ENCODE measurements at places on chromosomes 2 and 18. TPM values are rescaled to one million over a fixed set of nuclear protein-coding genes. Genes with fewer than 3 reads are reported as not detected.

GRCh38 chr2:104429639-104430358, 424.1 kb upstream of the POU3F3 start:
- H3K36me3 ChIP-seq, result no peaks in the 10 kb centered on the region
- H3K27ac ChIP-seq, result no peak overlapping the region
- H3K27me3 ChIP-seq, result no peaks in the 10 kb centered on the region
- DNase-seq, result no peak

DNA sequence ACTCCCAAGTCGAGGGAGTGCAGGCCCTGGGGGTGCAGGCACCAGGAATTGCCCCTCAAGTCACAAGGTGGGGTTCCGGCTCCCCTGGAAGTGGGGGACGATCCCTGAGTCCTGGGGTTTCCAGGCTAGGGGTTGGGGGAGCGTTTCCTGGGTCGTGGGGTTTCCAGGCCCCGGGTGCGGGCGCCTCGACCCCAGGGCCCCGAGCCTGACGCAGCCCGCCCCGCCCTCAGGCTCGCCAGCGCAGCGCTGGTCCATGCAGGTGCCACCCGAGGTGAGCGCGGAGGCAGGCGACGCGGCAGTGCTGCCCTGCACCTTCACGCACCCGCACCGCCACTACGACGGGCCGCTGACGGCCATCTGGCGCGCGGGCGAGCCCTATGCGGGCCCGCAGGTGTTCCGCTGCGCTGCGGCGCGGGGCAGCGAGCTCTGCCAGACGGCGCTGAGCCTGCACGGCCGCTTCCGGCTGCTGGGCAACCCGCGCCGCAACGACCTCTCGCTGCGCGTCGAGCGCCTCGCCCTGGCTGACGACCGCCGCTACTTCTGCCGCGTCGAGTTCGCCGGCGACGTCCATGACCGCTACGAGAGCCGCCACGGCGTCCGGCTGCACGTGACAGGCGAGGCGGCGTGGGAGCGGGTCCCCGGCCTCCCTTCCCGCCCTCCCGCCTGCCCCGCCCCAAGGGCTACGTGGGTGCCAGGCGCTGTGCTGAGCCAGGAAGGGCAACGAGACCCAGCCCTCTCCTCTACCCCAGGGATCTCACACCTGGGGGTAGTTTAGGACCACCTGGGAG, 12.0 kb downstream of the SIGLEC15 start:
- H3K4me1 ChIP-seq, result peaks cover 10% of the 10 kb centered on the region
- peak overlapping the region; percentile 73 for H3K4me3 ChIP-seq
- H3K36me3 ChIP-seq, result no peaks in the 10 kb centered on the region
- H3K27ac ChIP-seq, result no peak overlapping the region
- no peaks in the 10 kb centered on the region for H3K27me3 ChIP-seq

DNA sequence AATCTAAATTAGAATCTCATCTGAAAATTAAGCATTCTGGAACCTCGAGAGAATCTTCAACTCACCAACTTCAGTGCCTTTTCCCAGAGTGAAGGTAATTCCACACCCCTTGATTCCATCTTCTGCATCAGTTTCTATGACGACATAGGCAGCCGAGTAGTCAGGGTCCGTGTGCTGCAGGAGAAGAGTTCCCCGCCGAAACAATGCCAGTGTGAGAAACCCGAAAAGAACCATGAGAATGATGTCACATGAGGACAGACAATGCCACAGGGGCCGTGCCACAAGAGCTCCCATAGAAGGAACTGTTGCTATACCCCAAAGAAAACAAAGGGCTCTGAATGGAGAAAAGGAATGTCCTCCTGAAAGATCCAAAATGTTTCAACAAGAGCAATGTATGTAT, 6.0 kb downstream of the ENOSF1 start:
- no peaks in the 10 kb centered on the region for H3K4me1 ChIP-seq
- H3K27me3 ChIP-seq, result no peaks in the 10 kb centered on the region
- no peak for DNase-seq
- no peak overlapping the region for H3K4me3 ChIP-seq
- no peaks in the 10 kb centered on the region for H3K36me3 ChIP-seq

DNA sequence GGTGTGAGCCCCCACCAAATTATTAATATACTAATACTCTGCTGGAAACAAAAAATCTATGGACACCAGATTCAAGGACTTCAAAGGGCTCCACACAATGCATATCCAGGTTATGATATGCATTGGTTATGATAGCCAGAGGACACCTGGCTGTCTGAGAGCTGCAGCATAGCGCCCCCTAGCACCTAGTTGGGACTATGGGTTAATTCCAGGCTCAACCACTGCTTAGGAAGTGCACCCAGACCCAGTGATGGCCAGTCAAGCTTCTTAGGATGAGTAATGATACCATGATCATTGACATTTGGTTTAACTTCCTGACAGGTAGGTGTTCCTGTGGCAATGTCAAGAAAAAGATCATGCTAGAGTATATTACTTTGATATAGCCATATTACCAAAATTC, 3.8 kb upstream of the FRZB start:
- peaks cover 6% of the 10 kb centered on the region for H3K4me1 ChIP-seq
- no peak overlapping the region for H3K27ac ChIP-seq
- H3K4me3 ChIP-seq, result no peak overlapping the region

DNA sequence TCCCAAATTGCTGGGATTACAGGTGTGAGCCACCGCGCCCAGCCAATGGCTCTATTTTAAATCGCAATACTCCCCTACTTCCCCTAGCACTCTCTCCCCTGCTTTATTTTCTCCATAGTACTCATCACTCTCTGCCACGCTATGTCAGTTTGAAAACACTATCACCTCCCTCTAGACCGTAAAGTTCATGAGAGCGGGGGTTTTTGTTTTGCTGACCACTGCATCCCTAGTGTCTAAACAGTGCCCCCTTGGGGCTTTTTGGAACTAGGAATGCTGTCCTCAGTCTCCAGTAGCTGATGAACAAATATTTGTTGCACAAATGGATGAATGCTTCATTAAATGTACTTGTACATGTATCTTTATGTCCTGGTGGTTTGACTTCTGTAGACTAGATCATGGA, 44.1 kb downstream of the ATOH8 start:
- H3K27ac ChIP-seq, result peak overlapping the region; percentile 96
- no peak overlapping the region for H3K4me3 ChIP-seq
- H3K27me3 ChIP-seq, result no peaks in the 10 kb centered on the region

DNA sequence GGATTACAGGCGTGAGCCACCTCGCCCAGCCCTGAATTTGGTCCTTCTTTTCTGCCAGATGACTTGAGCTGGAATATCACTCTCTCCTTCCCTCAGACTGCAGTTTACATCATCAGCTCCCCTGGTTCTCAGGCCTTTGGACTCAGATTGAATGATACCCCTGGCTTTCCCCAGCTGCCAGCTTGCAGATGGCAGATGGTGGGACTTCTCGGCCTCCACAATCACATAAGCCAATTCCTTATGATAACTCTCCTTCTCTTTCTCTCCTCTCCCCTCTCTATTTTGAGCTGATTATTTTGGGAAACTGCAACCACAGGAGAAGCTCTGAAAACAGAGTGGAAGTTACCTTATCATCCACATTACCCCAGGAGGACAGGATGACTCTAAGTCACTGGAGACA, 33.4 kb upstream of the ATP8B1 start:
- H3K27me3 ChIP-seq, result no peaks in the 10 kb centered on the region
- H3K36me3 ChIP-seq, result no peaks in the 10 kb centered on the region
- no peak for DNase-seq
- H3K4me1 ChIP-seq, result peaks cover 3% of the 10 kb centered on the region

- H3K27ac ChIP-seq, result no peak overlapping the region
- DNase-seq, result no peak
- H3K36me3 ChIP-seq, result no peaks in the 10 kb centered on the region
- no peak overlapping the region for H3K4me3 ChIP-seq
- no peaks in the 10 kb centered on the region for H3K4me1 ChIP-seq
Observed at GRCh38 chr2:132420816-132421805, 4.5 kb downstream of the GPR39 start.

DNA sequence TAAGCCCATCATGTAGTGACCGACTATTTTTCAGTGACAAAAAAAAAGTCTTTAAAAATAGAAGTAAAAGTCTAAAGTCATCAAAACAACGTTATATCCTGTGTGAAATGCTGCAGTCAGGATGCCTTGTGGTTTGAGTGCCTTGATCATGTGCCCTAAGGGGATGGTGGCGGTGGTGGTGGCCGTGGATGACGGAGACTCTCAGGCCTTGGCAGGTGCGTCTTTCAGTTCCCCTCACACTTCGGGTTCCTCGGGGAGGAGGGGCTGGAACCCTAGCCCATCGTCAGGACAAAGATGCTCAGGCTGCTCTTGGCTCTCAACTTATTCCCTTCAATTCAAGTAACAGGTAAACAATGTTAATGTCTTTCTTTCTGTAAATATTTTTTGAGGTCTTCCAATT, at the start of gene CD28:
CD28 (plus strand) TSS at position 237 of the 400 bp plus-strand sequence; CDS start at position 295, 58 bp downstream.
- no peak within 1 kb of the TSS for H3K27ac ChIP-seq
- H3K4me3 ChIP-seq, result peak within 1 kb of the TSS; percentile 23
- H3K4me1 ChIP-seq, result no peaks in the 10 kb centered on the region

GRCh38 chr18:39375066-39375465, 1809.5 kb upstream of the CELF4 start:
- H3K4me3 ChIP-seq, result no peak overlapping the region
- no peaks in the 10 kb centered on the region for H3K36me3 ChIP-seq
- H3K27me3 ChIP-seq, result no peaks in the 10 kb centered on the region
- no peaks in the 10 kb centered on the region for H3K4me1 ChIP-seq
- no peak for DNase-seq
- no peak overlapping the region for H3K27ac ChIP-seq

Gene WNT6
- total RNA-seq, result 0.27 TPM
